ENCODE measurements at places on chromosomes 12 and 14.

DNA sequence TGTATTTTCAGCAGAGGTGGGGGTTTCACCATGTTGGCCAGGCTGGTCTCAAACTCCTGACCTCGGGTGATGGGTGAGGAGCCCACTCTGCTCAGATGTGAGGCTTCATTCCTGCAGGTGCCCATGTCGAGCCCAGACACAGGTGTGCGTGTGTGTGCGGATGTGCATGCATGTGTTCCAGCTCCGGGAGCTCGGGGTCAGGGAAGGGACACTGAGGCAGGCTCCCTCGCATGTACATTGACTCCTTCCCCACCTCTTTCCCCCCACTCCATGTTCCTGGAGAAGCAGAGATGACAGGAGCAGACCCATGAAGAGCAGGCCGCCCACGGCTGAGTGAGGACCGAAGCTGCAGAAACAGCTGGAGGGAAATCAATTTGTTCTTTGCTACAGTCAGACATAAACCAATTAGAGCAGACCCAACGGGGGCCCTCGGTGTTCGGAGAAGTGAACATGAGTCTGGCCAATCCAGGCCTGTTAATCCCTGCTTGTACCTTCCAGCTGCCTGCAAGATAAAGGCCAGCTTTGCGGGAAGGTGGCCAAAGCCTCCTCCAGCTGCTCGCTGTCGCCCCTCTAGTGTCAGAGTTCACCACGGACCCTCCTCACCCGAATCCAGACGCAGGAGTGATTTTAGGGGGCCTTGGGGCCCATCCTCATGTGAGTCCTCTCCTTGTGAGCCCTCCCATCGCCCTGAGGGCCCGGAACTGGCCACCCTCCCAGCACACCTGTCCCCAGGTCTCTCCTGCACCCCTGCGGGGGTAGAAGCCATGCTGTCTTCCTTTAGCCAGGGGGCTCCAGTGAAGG, 321.0 kb upstream of the RTL1 start:
- peak; percentile 10 for DNase-seq

GRCh38 chr12:132449565-132450417, 40.2 kb upstream of the FBRSL1 start:
- DNase-seq, result no peak

GRCh38 chr12:5478081-5478706, 46.3 kb downstream of the NTF3 start:
- DNase-seq, result no peak

DNA sequence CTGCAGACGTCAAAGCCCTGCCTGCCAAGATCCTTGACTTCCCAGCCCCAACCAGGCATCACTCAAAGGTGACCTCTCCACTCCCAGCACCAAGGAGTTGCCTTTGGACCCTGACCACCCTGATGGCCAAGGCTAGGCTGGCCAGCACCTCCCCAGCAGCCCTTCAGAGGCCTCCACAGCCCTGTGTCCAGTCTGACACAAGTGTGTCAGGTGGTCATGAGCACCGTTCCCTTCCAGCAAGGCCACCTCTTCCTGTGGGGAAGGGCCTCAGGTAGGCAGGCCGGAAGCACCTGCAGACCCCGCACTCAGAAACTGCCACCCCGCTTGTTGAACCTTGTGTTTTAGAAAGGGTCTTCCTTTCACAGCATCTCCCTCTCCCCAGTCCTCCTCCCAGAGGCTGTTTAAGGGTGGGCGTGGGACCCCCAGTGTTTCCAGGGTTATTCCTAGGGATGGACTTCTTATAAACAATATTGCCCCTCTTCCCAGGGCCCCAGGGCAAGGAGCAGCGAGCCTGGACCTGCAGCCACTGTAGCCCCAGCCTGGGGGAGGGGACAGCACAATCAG, 13.2 kb upstream of the INF2 start:
- DNase-seq, result no peak

GRCh38 chr14:83071888-83072501, 1538.3 kb upstream of the SEL1L start:
- no peak for DNase-seq

- DNase-seq, result no peak
Measured at GRCh38 chr12:121507245-121507644, 73.6 kb downstream of the KDM2B start.

DNA sequence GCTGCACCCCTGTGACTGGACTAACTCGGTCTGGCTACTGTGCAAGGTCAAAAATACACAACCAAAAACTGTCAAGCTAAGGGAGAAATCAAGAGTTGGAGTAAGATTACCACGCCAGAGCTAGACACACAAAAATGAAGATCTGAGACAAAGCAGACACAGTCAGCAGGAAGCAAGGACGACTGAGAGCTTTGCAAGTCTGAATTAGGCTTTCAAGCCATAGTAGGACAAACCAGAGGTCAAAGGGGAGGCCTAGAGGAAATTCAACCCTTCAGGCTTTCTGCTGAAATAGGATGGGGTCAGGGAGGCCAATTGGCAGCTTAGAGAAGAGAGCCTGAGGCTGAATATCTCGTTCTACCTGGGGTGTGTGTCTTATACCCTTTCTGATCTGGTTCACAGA, 117.3 kb downstream of the LLPH start:
- DNase-seq, result no peak

DNA sequence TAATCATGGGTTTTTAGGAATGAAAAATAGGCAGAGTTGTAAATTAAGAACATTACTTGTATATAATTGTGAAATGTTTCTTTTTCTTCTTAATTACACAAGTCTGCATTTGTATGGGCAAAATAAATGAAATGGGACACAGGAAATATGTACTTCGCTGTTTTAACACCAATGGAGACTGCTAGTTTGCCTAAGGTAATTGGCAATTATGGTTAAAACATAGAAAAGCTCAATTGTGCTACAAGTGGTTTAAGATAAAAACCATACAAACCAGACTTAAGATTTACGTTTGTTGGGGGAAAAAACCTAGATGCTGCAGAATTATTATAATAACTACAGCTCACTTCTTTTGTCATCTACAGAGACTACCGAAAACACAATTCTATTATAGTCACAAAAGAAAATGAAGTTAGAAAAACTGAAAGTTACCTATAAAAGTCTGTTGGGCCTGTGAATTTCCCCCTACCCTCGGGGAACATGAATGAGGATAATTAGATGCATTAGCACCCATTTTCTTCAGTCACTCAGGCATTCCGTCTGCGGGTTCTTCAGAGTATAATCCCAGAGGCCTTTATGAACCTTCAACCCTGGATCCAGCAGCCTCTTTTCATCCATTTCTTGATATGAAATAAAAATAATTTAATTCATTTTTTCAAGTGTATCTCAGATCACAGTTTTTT, 37.2 kb downstream of the BTBD7 start:
- no peak for DNase-seq

- DNase-seq, result peak; percentile 13
Measured at GRCh38 chr12:3972576-3972975, 99.4 kb upstream of the PARP11 start.

GRCh38 chr12:109910969-109911348, 10.9 kb downstream of the TCHP start:
- DNase-seq, result peak; percentile 16

- DNase-seq, result no peak
Measured at GRCh38 chr12:31655208-31655607, 4.3 kb upstream of the ETFBKMT start.

DNA sequence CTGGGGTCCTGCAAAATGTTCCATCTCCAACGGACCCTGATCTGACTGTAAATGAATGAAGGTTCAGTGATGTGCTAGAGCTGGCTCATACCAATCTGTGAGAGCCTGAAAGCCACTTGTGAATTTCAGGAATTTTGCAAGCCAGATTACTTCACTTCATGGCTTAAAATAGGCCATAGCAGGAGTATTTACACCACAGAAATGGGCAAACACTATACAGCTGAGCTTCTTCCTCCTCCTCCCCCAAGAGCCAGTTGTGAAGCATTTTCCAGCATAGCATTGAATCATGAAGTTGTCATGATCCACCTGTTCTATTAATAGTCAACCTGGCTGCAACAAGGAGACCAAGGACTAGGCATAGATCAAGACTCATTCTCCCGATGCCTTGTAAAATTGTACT, 141.3 kb upstream of the RASSF8 start:
- DNase-seq, result no peak

DNA sequence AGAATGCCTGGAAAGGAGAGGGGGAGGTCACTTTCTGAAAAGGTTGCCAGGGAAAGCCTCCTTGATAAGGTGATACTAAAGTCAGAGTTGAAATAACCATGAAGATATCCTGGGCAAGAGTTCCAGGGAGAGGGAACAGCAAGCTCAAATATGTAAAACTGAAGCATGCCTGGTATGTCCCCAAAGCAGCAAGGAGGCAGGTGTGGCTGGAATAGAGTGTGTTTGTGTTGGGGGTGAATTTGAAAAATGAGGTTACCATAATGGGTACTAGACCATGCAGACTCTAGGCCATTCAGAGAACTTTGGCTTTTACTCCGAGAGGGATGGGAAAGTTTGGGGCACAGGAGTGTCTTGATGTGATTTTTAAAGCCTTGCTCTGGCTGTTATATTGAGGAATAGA, 66.7 kb upstream of the PTCSC3 start:
- DNase-seq, result no peak

DNA sequence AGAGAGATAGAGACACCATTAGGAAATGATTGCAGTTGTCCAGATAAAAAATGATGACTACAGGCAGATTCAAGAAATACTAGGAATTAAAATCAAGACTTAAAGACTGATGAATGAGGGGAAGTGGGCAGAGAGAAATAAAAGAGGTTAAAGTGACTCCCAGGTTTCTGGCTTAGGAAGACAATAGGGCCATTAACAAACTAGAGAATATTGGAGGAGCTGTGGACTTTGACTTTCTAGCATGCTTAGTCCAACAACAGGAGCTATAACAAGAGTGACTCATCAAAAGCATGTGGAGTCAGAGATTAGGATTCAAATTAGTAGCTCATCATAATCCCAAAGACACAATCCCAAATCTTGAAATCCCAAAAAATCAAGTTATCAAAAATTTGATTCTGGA, 101.5 kb downstream of the BMP4 start:
- no peak for DNase-seq

DNA sequence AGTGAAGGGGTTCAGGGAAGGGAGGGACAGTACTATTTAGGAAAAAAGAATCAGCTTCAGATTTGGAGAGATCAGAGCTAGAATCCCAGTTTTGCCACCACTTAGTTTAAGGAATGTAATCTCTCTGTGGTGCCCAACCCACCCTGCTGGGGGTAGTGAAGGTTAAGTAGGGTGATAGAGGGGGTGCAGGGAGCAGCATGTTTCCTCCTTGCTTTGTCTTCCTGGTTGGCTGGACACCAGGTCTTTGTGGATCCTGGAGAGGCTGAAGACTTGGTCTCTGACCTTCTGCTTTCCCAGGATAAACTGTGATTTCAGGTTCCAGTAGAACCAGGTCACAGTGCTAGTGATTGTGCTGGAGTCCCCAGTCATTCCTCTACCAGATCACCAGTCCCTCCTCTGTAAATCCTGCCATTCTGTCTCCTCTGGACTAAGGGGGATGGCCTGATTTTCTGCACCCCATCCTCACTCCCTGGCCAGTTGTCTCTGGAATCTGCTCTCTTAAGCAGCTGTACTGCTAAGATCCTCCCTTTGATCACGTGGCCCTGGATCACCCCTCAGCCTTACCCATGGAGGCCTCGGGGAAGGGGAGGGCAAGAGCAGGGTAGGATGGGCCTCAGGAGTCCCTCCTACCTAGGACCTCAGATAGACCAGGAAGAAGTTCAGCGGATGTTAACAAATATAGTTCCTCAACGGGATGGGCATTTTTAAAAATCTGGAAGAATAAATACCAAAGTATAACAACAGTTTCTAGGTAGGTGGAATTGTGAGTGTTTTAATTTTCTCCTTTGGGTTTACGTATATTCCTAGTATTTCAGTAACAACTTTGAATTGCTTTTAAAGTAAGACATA, 3.1 kb downstream of the MAP3K12 start:
- DNase-seq, result no peak

GRCh38 chr12:47754126-47754525, 4.6 kb downstream of the RAPGEF3 start:
- no peak for DNase-seq

GRCh38 chr12:111616177-111616623, 17.1 kb upstream of the ATXN2 start:
- DNase-seq, result no peak

- peak; percentile 29 for DNase-seq
Measured at GRCh38 chr12:20154052-20154451, 214.3 kb upstream of the PDE3A start.

DNA sequence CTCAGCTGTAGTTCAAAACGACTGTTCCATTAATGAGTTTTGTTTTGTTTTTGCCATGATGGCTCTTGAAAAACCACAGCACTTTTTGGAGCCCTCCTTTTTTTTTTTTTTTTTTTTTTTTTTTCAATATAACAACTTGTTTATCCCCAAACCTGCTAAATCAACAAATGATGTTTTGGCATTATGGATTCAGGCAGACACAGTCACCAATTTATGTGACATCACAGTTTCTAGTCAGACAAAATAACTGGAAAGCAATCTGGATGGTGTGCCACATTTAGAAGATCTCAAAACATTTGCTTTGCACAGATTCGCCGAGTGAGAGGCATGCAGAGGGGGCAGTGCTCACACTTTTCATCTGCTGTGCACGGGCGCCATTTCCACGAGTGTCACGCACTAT, 7.9 kb upstream of the RFLNA start:
- DNase-seq, result no peak

DNA sequence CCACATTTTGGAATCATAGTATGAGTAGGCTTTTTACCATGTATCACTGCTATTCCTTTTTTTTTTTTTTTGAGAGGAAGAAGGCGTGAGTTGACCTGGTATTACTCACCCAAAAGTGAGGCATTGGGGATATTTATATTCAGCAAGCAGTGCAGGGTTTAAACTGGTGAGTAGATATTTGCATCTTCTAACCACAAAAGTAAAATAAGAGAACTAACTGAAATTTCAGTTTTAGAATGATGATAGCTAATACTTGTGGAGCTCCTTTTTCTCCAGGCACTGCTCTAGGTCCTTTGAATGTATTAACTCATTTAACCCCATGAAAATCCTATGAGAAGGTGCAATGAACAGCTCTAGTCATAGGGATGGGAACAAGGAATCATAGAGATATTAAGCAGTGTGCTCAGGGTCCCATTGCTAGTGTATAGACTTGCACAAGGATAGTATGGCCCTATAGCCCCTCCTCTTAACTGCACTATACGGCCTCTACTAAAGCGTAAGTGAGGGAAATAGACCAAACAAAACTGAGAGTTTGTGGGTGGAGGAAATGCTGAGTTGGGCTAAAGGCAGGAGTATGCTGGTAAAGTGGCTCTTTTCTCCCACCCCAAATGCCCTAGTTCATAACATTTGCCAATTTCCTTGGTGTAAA, 104.3 kb upstream of the MAX start:
- peak; percentile 52 for DNase-seq

All from DND-41 (cell line).